ENCODE measurements at places on chromosomes 3 and 15. TPM values are rescaled to one million over a fixed set of nuclear protein-coding genes. Genes with fewer than 3 reads are reported as not detected.

Gene PLA1A
- 0.32 TPM for total RNA-seq

Gene NEK11
- 11.6 TPM for total RNA-seq

Gene CYP1A2
- not detected for total RNA-seq

Gene B4GALT4
- 34.9 TPM for total RNA-seq

Gene TPRA1
- 30.1 TPM for total RNA-seq

Gene SCAPER
- 14.5 TPM for total RNA-seq

Gene PEX11A
- 5.1 TPM for total RNA-seq

Gene RTP3
- total RNA-seq: not detected

Gene NRROS
- 1.4 TPM for total RNA-seq

Gene CCR4
- not detected for total RNA-seq

Gene RBM6
- 66.6 TPM for total RNA-seq

Gene HLTF
- 58.6 TPM for total RNA-seq

Gene ROBO1
- 39.1 TPM for total RNA-seq

Gene TMPRSS7
- total RNA-seq: not detected

Gene PFN2
- 218 TPM for total RNA-seq

Gene C3orf22
- total RNA-seq: not detected

Gene PEAK1
- total RNA-seq: 130 TPM

Gene OCA2
- not detected for total RNA-seq

Gene UBA7
- total RNA-seq: 49.7 TPM

Gene KPNA4
- 44.4 TPM for total RNA-seq

Gene KLHL40
- total RNA-seq: not detected

Gene NR1I2
- 0.13 TPM for total RNA-seq

Gene GRK7
- not detected for total RNA-seq

Gene CCDC39
- not detected for total RNA-seq

Gene SCAMP5
- 6.3 TPM for total RNA-seq

Gene CACNA2D3
- total RNA-seq: 17.7 TPM

Gene STX19
- total RNA-seq: not detected

Gene FANCD2OS
- not detected for total RNA-seq

Gene RBP2
- not detected for total RNA-seq

Gene TEX9
- total RNA-seq: 13.5 TPM

Gene SERINC4
- total RNA-seq: not detected

Gene SPG21
- 100 TPM for total RNA-seq

Gene STAB1
- total RNA-seq: 4.5 TPM

Gene GABRB3
- total RNA-seq: 2.7 TPM

Gene GALNT15
- total RNA-seq: 26.9 TPM

Gene KNSTRN
- total RNA-seq: 32.7 TPM

Gene ZNF662
- 5.2 TPM for total RNA-seq

Gene CPLX3
- total RNA-seq: not detected

Gene A4GNT
- total RNA-seq: not detected

Gene COL6A5
- total RNA-seq: not detected

Gene MED12L
- total RNA-seq: 2.6 TPM

Gene CFAP44
- 5.9 TPM for total RNA-seq

Gene PODXL2
- 1.1 TPM for total RNA-seq

Gene GRM2
- under 0.01 TPM for total RNA-seq

Gene INO80
- 24.4 TPM for total RNA-seq

Gene CISH
- 1.3 TPM for total RNA-seq

Gene MINAR1
- 1.2 TPM for total RNA-seq

Gene TUSC7
- not detected for total RNA-seq

Gene GOLGA8J
- total RNA-seq: 0.52 TPM

Measured in articular chondrocyte of knee joint (primary cell).